ENCODE measurements at places on chromosomes 6 and 20.

GRCh38 chr6:157611406-157611805 is 211.6 kb upstream of the SNX9 start:
- DNase-seq, result no peak

- no peak for DNase-seq
Measured at GRCh38 chr6:35533981-35534380, 21.3 kb upstream of the TULP1 start.

DNA sequence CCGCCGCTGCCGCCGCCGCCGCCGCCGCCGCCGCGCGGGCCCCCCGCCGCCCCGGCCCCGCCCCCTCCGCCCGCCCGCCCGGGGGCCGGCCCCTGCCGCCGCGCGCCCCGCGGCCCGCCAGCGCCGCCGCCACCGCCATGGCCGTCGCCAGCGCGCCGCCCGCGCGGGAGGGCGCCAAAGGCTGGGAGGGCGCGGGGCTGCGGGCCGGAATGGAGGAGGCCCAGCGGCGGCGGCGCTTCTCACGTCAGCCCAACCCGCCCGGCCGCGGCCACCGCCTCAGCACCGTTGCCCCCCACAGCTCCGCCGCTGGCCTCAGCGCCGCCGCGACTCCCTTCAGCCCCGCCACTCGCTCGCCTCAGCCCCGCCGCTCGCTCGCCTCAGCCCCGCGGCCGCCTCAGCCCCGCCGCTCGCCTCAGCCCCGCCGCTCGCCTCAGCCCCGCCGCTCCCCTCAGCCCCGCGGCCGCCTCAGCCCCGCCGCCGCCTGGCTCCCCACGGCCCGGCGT is 258 bp downstream of the PHF10 start:
- no peak for DNase-seq

GRCh38 chr6:109515781-109516409 is 32.9 kb upstream of the ZBTB24 start:
- no peak for DNase-seq
